Hematopoietic multipotent progenitor cell treated with erythropoietin and hydrocortisone succinate and interleukin-3 and kit ligand, for 17 days (in vitro differentiated cells): ENCODE measurements at places on chromosomes 4 and X.

- DNase-seq = no peak
Observed at GRCh38 chr4:82415922-82416365, 14.3 kb downstream of the HNRNPDL start.

DNA sequence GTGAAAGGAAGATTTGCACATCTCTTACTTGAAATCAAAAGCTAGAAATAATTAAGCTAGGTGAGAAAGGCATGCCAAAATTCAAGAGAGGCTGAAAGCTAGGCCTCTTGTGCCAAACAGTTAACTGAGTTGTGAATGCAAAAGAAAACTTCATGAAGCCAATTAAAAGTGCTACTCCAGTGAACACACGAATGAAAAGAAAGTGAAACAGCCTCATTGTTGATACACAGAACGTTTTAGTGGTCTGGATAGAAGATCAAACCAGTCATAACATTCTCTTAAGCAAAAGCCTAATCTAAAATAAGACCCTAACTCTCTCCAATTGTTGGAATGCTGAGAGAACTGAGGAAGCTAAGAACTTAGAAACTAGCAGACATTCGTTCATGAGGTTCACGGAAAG, 122.3 kb downstream of the UNC5C start:
- DNase-seq = no peak

DNA sequence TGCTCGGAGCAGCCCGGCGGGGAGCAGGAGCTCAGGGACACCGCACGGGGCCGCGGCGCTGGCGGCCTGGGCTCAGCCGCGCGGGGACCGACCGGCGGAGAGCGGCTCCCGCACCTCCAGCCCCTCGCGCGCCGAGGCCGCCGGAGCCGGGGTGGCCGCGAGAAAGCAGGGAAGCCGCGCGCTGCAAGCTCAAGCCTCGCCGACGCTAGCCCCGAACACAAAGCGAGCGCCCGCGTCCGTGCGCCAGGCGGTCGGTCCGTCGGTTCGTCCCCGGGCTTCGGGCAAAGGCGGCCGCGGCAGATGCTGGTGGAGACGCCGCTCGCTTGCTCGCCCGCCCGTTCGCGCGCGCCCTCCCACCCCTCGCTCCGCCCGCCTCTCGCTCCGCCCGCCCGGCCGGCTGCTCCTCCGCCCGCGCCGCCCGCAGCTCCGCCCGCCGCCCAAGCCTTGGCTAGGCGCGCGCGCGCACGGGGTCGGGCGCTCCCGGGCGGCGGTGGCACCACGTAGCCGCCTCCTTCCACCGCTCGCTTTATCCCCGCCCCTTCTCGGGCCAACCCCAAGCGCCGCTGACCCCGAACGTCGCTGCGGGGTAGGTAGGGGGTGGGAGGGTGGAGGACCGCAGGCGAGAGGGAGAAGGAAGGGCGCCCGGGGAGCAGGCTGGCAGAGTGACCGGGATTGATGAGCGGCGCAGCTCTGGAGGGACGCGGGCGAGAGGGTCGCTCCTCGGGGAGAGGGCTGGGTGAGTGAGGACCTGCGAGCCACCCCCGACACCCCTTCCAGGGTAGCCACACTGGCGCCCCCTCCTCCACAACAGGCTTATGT, at the start of gene TSPAN5:
TSS of gene TSPAN5 (minus strand) at position 325 of the 819 bp plus-strand sequence.
- peak; percentile 89 for DNase-seq

- DNase-seq = no peak
Observed at GRCh38 chr4:123941306-123941705, 544.7 kb downstream of the SPRY1 start.

DNA sequence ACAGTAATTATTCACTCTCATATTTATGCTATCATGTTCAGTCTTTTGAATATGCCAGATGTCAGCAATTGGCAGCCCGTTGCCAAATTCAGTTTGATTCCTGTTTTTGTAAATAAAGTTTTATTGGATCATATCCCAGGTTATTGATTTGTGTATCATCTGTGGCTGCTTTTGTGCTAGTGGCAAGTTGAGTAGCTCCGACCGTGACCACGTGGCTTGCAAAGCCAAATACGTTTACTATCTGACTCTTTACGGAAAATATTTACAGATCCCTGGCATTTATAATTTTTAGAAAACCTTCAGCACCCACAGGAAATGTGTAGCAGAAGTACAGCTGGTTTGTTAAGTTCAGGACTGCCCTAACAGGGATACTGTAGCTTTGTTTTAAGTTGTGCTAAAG, 67.4 kb downstream of the VCX2 start:
- DNase-seq = no peak

DNA sequence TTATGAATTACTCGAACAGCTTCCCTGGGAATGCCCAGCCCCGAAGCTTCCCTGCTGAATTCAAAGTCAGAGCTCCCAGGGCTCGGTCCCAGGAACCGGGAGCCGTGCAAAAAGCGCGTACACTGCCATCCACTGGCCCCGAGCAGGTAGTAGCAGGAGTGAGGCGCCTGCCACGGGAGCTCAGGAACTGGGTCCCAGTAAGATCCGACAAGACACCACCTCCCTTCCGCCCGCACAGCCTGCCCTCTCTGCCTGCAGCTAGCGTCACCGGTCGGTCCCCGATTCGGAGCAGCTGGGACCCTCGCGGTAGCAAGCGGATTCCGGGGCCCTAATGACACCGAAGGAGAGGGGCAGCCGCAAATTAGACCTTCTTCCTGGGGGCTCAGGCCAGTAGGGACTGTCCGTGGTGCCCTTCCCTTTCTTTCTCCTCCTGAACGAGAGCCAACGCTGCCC, 1.2 kb downstream of the CORIN start:
- no peak for DNase-seq

- no peak for DNase-seq
Observed at GRCh38 chr4:147049946-147050345, 104.3 kb upstream of the TTC29 start.

DNA sequence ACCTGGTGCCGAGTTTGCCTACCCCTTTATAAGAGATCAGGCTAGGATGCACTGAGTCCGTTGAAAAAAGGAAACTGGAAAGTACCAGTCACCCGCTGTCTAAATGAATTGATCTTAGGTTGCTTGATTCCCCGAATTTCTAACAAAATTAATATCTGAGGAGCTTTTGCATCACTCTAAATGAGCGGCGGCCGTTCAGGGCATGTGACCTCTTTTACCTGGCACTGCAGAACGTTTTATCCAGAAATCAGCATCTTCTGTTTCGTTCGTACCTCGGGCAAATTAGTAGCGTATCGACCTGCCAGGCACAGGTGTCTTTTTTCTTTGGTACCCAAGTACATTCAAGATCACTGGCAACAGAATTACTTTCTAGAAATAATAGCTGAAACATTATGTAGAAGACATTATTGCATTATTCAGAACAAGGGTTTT, 876 bp downstream of the KLHL2 start:
- no peak for DNase-seq

- DNase-seq = peak; percentile 27
Observed at GRCh38 chrX:135463937-135464336, 42.2 kb downstream of the SMIM10L2A start.

DNA sequence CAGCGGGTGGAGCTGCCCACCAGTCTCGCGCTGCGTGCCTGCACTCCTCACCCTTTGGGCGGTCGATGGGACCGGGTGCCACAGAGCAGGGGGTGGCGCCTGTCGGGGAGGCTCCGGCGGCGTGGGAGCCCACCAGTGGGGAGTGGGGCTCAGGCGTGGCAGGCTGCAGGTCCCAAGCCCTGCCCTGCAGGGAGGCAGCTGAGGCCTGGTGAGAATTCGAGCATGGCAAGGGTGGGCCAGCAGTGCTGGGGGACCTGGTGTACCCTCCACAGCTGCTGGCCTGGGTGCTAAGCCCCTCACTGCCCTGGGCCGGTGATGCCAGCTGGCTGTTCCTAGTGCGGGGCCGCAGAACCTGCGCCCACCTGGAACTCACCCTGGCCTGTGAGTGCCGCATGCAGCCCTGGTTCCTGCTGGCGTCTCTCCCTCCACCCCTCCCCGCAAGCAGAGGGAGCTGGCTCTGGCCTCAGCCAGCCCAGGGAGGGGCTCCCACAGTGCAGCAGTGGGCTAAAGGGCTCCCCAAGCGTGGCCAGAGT, 746.6 kb upstream of the PABPC4L start:
- no peak for DNase-seq

DNA sequence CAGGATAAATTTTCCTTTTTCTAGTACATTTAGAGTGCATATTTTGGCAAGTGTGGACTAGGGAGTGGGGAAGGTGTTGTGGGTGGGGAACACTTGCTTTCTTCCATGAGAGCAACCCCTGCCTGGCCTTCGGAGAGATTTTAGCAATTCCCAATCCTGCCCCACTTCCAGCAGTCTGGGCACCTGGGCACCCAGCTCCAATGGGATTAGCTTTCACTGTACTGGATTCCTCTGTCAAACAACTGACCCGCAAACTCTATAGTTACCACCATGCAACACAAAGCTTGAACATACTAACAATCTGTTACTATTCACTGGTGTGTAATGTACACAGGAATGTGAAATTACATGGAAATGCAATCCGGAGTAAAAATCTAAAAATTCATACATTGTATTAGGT, 50.3 kb downstream of the SH3RF1 start:
- no peak for DNase-seq

DNA sequence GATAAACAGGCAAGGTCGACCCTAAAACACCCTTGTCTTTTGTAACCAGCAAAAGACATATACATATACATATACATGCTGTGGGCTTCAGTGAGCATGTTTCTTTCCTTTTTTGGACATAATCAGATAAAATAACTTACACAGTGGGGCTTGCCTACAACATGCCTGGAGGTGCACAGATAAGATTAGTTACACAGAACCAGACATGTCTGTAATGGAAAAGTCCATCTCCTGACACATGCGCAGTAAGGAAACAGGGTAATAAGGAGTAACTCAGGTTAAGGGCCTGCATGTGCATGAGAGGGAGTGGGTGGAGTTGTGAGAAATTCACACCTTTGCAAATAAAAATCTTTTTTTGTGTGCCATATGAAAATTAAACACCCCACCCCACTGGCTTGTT, 3.4 kb downstream of the UGT2A1 start:
- no peak for DNase-seq

GRCh38 chr4:2250357-2251072, 8.6 kb upstream of the HAUS3 start:
- no peak for DNase-seq

DNA sequence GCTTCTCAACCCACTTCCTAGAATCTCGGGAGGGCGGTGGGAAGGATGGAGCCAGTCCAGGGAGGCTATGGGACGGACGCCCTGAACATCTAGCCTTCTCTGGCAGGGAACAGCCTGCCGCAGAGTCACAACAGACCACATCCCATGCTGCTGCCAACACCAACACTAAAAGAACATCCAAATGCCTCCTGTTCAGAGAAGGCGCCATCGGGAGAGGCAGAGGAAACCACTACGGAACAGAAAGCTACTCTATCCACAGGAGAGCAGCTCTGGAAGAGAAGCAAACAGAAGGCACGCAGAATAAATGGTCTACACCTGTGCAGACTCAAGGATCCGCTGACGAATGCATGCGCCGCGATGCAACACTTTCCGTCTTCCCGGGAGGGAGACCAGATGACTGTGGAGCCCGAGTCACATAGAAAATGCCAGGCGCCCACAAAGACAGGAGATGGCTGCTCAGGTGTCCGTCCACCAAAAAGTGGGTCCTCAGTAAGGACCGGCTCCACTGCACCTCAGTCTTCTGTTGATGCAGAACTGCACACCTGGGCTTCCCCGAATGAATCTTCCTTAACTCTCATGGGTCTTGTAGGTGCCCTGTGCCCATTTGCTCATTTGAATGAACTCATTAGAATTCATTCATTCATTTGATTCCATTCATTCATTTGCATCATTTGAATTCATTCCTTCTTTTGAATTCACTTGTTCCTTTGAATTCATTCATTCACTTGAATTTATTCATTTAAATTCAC, 217.5 kb downstream of the DHRSX start:
- DNase-seq = no peak
